ENCODE measurements at places on chromosomes 11 and 22.
A peak's percentile ranks its signal among the peaks of the same experiment; 100 is the strongest.

DNA sequence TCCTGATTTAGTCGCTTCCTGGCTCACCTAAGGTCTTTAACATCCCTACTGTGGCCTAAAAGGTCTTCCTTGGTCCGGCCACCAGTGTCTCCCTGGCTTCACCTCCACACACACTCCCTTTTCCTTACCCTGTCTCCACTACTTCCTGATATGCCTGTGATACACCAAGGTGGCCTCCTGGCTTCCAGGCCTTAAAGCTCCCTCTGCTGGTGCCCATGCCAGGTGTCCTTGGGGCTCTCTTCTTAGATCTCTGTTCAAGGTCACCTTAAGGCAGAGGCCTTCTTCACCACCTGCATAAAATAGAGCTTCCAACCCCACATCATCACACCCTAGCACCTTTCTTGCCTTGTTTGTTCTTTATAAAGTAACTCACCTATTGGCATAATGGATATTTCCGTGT lies 787.7 kb downstream of the NTM start:
- DNase-seq: peak; percentile 26

DNA sequence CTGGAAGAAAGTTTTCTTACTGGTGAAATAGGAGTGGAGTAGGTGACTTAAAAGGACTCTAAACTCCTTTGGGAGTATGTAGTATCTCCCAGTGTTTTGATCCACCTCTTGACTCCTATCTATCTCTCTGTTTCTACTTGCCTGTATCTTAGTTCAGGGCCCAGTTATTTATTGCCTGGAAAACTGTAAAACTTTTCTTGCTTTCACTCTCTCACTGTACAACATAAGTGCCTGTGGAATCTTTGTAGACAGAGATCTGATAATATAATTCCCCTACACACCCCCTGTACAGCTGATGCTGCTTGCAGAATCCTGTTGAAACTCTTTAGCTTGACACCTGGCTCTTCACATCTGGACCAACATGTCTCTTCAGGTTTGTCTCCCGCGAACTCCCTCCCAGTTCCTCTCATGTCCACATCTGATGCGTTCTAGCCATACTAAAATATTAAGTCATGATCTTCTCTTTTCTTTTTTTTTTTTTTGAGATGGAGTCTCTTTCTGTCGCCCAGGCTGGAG lies 26.5 kb upstream of the SESN3 start:
- DNase-seq: no peak

GRCh38 chr11:8092587-8093424 lies 11.8 kb downstream of the TUB start:
- no peak for DNase-seq

GRCh38 chr22:31639436-31640039 lies 22.5 kb downstream of the PISD start:
- DNase-seq: no peak

DNA sequence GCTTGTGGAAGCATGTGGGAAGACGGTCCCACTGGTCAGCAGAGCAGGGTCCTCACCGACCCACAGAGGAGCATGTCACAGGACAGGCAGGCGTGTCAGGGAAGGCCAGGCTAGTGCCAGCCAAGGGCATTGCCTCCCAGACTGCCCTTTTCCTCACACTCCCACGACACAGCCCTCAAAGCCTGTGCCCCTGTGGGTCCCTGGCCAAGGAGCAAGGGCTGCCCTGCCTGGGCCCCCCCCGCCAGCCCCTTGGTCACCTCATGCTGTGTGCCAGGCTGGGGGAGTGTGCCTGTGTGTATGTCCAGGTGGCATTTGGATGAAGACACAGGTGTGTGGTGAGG lies 74.7 kb downstream of the MED15 start:
- no peak for DNase-seq

DNA sequence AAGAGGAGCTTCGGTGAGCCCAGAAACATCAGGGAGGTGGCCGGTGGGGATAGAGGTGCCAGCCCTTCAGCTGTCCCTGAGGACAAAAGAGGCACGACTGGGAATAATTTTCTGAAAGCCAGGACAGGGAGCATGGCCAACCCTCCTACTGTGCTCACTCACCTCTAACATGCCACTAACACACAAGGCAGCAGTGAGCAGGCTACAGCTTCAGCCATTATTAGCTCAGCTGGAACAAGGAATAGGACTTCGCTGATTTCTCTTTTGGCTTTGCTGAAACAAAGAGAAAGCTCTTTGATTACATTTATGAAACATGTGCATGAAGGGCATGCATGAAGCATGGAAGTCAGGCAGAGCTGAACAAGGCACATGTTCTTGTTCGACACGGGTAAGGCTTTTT lies 12.1 kb upstream of the OR10A5 start:
- no peak for DNase-seq

- DNase-seq: no peak
These were observed 454.4 kb downstream of the NTM start for GRCh38 chr11:131824771-131825170.

DNA sequence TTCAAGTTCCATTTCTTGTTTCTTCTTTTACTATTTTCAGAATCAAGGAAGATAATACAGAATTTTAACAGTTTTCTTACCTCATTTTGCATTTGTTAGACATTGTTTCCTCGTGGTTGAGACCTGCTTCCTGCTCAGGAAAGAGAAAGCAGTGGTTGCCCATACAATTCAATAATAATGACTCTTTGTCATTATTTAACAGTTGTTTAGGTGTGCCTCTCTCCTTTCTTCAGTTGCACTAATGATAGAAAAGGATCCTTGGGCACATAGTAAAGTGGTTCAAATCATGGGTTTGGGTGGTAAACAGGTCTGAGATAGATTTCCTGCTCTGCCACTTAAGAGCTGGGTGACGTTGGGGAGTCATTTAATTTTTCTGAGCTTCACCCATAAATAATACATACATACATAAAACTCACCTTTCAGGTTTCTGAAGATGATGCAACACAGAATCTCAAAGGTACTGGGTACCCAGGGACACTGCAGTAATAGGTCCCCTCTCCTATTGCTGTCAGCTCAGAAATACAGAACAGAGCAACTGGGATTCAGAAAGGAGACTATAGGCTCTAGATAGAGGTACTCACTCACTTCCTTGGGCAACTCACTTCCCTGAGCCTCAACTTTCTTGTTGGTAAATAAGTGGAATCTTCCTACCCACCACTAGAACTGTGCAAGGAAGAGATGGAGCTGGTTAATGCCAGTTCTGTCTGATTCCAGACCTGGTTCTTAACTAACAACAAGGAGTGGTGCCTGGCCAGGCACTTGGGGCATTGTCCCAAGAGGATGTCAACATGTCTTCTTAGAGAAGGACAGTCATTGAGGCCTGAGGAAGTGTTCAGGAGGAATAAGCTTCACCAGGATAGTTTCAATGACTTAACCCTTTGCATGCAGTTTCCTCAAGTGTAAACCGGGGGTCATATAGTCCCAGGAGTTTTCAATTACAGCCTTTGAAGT lies 34.9 kb downstream of the CD44 start:
- no peak for DNase-seq

DNA sequence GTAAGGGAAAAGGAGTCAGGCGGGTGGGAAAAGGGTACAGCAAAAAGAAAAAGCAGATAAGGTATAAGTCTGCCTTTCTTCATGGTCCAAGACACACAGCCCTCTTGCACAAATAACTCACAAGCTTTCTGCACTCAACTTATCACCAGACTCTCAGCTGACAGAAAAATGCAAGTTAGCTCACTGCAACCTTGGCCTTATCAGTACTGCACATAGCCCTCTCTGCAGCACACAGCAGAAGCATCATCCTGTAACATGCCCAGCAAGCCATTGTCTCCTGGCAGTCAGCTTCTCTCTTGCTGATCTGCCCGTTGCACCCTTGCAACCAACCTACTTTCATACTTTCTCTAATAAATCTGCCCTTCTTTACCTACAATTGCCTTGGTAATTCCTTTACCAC lies 5.8 kb downstream of the ZBTB44 start:
- no peak for DNase-seq

- DNase-seq: no peak
These were observed 41.5 kb downstream of the IL10RA start for GRCh38 chr11:118027694-118028093.

GRCh38 chr22:25570486-25570885 lies 6.0 kb downstream of the GRK3 start:
- DNase-seq: no peak

- DNase-seq: peak; percentile 85
These were observed at the start of gene ADAMTS15 for GRCh38 chr11:130448416-130449309. TSS of gene ADAMTS15 (plus strand) at chr11:130448645. CDS start at chr11:130448974, 329 bp downstream.

DNA sequence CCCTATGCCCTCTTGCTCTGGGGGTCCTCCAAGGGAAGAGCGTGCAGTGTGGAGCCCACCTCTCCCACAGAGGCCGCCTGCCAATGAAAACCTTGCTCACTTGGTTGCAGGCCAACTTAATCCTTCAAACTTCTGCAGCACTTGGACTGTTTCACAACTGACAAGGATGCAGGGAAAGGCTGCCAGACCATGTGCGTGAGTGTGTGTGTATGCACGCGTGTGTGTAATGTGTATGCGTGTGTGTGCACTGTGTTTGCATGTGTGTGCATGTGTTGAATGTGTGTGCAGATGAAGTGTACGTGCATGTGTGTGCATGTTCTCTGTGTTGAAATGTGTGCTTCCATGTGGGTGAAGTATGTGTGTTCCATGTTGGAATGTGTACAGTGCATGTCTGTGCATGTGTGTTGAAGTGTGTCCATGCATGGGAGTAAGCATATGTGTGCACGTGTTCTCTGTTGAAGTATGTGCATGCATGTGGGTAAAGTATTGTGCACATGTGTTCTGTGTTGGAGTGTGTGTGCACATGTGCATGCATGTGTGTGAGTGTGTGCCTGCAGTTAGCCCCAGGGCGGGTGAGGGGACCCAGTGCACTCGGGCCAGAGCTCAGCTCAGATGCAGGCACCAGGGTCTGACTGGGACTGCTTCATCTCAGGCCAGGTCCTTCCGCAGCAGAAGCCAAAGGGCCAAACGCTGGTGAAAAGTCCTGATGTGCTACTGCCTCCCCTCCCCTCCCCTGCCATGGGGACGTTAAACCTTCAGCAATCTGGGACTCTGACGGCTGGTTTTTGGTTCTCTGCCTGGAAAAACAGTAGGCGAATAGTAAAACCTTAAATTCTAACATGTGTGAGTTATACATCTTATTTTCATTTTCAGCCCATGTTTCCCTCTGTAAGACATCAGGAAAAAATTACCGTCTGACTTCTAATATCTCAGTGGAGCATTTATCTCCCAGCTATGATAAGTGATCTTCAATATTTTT lies 72.0 kb downstream of the FLI1 start:
- DNase-seq: no peak

- no peak for DNase-seq
These were observed 48.1 kb upstream of the FGF3 start for GRCh38 chr11:69867076-69868005.
